ENCODE measurements at places on chromosomes 3 and 15.

DNA sequence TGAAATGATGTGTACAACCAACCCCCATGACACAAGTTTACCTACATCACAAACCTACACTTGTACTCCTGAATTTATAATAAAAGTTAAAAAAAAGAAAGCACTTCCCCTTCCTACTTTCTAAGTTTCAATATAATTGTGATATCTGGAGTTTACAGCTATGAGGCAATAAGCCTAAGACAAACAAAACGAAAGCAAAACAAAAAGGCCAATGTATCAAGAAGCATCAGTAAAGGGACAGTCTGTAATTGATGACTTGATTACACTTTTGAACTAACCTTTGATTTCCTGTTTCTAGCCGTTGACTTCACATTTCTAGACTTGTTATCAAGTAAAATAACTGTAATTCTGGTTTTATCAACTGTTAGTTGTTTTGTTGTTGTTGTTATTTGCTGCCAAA is 187.5 kb upstream of the CNTN3 start:
- DNase-seq: no peak

GRCh38 chr15:98582900-98583554 is 65.3 kb upstream of the IGF1R start:
- no peak for DNase-seq

GRCh38 chr3:66428733-66429132 is 72.1 kb downstream of the LRIG1 start:
- peak; percentile 38 for DNase-seq

- no peak for DNase-seq
Measured at GRCh38 chr15:98547275-98547674, 101.1 kb upstream of the IGF1R start.

GRCh38 chr3:65485826-65486469 is 552.8 kb downstream of the MAGI1 start:
- DNase-seq: peak; percentile 69

- DNase-seq: no peak
Measured at GRCh38 chr15:35043373-35044095, 41.6 kb downstream of the NANOGP8 start.

- DNase-seq: no peak
Measured at GRCh38 chr3:95899494-95899893, 914.9 kb upstream of the EPHA6 start.

GRCh38 chr3:129329858-129330257 is 51.2 kb downstream of the HMCES start:
- DNase-seq: no peak

DNA sequence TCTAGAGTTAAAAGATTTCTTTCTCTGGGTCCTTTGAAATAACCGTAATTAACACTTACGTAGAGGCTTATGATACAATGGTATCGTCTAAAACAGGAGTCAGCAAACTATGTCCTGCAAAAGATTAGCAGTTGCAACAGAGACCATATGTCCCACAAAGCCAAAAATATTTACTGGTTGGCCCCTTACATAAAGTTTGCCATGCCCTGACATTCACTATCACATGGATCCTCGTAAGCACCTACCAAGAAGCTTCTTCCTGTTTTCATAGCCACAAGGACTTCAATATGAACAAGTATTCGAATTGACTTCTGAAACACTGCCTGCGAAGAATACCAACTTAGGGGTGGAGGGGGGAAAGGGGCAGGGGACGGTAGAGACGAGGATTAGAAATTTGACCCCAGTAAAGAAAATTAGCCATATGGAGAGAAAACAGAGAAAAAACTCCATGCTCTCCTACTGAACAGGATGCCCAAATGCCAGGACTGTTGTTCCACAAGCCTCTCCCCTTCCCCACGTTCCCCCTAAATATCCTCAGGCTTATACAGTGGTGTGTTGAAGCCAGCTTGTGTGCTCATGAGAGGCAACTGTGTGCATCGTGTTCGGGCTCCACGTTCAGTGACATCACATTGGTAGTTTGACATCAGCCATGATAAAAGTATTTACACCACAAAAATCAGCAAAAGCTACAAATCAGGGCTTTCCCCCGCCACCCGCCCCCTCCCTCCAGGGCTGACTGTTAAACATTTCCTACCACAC is 144.1 kb upstream of the HES1 start:
- no peak for DNase-seq

DNA sequence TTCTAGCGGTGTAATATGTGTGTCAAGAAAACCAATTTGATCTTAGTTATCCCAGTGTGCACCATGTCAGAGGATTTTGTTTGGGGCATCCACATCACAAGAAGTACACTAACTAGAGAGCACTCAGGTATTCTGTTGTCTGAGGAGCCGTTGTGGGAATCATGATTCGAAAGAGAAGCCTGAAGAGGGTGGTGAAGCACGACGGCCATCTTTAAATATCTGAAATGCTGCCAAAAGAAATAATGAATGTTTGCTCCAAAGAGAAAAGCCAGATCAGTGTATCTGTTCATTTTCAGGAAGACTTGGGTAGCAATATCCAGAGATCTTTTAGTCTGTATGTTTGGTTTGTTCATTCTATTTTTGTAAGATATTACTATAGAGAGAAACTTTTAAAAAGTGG is 180.7 kb downstream of the KLHL25 start:
- no peak for DNase-seq

DNA sequence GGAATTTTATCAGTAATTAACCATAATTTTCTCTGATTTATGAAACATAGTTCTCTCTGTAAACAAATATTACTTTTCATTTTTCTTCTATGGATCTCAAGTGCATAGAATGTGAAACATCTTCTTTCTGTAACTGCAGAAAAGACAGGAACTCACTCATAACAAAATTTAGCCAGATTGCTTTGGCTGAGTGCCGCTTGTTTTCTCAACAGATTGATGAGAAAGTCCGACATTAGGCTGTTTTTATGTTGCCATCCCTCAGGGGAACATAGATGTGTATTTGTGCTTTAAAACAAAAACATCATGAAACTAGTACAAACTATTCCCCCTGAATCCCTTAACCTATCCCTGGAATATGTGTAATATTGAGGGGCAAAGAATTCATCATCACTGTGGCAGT is 154.2 kb downstream of the B3GALNT1 start:
- no peak for DNase-seq

GRCh38 chr3:187520027-187520945 is 149.9 kb downstream of the SST start:
- DNase-seq: no peak

All from substantia nigra (tissue), 51 donors.